ENCODE measurements at places on chromosomes 4 and X.

GRCh38 chr4:56127716-56128115 is 179.0 kb downstream of the CEP135 start:
- DNase-seq = no peak

DNA sequence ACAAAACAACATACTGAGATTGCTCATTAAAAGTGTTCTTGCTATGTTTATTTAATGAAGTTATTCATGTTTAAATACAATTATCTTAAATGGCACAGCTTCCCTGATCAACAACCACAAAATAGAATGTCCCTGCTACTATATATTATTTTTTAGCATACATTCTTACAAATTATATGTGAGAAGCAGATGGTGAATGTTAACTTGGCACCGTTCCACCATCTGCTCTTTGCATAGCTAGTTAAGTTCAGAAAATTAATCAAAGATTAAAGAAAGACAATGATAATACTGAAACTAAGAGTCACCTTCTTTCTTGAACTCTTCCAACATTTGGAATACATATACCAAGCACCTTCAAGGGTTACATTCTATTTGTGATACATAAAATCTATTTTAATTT is 94.2 kb downstream of the PPP3CA start:
- DNase-seq = no peak

GRCh38 chr4:112075129-112075753 is 70.0 kb upstream of the FAM241A start:
- DNase-seq = no peak

DNA sequence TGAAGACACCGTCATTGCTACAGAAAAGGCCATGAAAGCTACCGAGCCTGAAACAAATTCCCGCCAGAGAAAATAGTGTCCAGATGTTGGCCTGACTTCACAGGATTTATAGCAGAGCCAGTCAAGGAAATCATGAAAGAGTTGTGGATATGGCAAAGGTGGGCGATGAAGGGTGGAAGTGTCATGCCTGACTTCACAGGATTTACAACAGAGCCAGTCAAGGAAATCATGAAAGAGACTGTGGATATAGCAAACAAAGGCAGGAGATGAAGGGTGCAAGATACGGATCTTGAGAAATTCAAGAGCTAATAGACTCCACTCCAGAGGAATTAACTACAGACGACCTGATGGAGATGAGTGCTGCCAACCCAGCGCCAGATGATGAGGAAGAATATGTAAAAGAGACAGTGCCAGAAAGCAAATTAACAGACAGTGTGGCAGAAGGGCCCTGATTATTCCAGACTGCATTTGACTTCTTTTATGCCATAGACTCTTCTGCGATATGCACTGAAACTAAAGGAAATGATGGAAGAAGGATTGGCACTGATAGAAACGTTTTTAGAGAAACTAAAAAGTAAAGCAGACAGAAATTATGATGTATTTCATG is 17.2 kb downstream of the TRMT44 start:
- no peak for DNase-seq

- DNase-seq = no peak
Measured at GRCh38 chr4:10694151-10694827, 9.7 kb upstream of the CLNK start.

DNA sequence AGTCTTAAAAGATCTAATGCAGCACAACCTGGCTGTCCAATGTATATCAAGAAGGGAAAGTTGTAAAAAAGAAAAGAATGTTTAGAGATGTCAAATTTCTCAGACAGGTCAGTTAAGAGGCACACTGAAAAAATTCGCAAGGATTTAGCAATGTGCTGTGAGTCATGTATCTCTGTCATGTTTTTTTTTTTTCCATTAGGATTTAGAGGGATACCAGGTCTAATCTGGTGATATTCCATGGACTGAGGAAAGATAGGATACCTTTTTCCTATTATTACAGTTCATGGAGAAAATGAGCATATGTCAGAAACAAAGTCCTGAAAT is 815.4 kb upstream of the PCDH10 start:
- DNase-seq = no peak

DNA sequence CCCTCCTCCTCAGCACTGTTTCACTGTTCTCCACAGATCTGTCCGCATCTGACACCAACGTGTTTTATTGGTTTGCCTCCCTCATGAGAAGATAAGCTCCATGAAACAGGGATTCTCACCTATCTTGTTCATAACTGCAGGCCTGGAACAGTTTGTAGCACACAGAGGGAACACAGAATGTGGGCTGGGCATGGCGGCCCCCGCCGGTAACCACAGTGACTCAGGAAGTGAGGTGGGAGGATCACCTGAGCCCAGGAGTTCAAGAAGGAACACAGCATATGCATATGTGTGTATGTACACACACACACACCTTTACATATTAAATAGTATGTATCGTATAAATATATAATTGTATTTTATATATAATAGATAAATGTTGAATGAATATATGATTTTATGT is 168.6 kb downstream of the AFAP1 start:
- DNase-seq = no peak

DNA sequence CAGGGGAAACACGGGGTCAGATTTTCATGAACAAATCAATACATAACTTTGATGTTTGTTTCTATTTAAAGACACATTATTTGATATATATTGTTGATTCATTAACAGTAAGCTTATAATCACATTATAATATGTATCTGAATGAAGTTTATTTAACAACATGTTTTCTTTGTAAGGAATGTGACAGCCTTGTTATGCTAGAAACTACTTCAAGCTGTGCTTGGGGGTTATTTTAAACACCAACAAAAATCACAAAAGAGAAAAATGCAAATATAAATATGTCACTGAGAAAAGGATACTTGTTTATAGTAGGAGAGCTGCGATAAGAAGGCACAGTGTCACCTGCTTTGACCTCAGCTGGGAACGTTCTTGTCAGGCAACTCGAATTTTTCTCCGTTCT is 354.6 kb upstream of the AGA start:
- no peak for DNase-seq

DNA sequence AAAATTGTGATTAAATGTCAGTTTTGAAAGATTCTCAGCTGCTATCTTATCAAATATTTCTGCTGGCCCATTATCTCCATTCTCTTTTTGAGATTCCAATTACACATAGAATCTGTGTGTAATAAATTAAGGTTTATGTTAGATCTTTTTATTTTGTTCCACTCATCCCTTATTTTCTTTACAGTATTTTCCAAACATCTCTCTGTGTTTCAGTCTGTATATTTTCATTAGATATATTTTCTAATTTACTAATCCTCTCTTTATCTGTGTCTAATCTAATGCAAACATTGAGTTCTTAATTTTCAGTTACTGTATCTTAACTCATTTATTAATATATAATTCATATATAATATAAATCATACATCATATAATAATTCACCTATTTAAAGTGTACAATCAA is 268.7 kb downstream of the DCHS2 start:
- DNase-seq = no peak

DNA sequence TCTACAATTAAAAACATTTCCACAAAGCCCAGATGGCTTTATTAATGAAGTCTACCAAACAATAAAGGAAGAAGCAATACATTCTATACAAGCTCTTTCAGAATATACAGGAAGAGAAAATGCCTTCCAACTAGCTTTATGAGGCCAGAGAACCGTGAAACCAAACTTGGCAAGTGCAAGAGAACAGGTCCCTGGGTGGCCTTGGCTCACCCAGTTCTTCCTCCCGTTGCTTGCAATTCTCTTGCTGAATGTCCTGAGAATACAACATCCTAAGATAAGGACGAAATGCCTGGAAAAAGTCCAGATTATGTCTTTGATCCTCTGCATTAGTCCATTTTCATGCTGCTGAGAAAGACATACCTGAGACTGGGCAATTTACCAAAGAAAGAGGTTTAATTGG is 204.9 kb downstream of the MAD2L1 start:
- no peak for DNase-seq

GRCh38 chrX:150483356-150483985 is 85.0 kb upstream of the MTM1 start:
- no peak for DNase-seq

GRCh38 chr4:3656416-3657356 is 109.5 kb upstream of the ADRA2C start:
- DNase-seq = no peak

DNA sequence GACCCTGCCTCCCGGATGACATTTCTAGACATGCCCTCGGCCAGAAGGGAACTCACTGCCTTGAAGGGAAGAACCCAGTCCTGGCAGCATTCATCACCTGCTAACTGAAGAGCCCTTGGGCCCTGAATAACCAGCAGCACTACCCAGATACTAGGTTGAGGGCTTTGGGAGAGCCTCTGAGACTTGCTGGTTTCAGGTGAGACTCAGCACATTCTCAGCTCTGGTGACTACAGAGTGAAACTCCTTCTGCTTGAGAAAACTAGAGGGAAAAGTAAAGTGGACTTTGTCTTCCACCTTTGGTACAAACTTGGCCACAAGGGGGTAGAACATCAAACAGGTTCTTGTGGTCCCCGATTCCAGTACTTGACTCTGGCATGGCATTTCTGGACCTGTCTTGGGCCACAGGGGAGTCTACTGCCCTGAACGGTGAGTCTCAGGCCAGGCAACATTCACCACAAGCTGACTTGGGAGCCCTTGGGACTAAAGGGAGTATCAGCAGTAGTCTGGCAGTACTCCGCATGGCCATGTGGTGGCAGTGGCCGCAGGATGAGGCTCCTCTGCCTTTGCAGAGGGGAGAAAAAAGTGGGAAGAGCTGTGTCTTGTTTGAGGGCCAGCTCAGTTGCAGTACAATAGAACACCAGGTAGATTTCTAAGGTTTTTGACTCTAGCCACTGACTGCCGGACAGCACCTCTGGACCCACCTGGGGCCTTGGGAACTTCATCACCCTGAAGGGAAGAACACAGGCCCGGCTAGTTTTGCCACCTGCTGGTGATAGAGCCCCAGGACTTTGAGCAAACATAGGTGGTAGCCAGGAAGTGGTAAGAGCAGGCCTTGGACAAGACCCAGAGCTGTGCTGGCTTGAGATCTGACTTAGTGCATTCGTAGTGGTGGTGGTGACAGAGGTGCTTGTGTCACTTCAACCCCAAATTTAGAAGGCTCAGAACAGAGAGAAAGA is 414.8 kb downstream of the OPHN1 start:
- DNase-seq = no peak

GRCh38 chr4:139266583-139267257 is 13.3 kb downstream of the MGARP start:
- DNase-seq = peak; percentile 92

- DNase-seq = no peak
Measured at GRCh38 chr4:113641025-113641431, 120.5 kb downstream of the CAMK2D start.

DNA sequence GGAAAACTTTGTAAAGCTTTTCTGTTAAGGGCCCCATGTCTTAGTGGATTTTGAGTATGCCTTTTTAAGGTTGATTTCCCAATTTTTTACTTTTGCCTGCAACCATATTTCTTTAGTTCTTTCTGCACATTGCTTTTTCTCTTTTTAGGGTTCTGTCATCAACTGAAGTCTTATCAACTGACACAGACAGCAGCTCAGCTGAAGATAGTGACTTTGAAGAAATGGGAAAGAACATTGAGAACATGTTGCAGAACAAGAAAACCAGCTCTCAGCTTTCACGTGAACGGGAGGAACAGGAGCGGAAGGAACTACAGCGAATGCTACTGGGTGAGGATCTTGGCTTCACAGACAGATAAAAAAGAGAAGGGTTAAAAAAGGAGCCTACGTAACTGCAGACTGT is 27.8 kb downstream of the TAF1 start:
- DNase-seq = no peak

DNA sequence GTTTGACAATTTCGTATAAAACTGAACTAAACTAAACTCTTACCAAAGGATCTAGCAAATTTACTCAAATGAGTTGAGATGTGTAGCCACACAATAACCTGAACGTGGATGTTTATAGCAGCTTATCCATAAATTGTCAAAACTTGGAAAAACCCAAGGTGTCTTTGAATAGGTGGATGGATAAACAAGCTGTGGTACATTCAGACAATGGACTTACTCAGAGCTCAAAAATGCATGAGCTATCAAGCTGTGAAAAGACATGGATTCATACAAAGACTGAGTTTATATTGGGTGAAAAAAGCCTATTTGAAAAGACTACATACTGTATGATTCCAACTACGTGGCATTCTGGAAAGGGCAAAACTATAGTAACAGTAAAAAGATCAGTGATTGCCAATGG is 69.5 kb downstream of the LARP1B start:
- DNase-seq = no peak

DNA sequence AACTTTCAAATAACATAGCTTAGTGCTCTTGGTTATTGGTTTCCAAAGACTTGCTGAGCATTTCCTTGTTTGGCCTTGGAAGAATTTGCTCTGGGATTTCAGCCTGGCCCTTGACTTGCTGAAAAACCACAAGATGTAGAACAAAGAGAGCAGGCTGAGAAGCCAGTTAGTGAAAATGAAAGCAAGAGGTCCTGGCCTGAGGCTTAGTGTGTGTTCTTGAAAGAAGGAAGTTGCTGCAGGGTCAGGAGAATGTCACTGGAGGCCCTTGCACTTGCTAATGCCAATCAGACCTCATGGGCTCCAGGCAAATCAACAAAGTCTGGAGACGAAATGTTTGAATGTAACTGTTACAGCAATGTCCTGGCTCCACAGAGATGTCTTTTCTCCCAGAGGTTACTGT is 79.4 kb downstream of the SYNPO2 start:
- DNase-seq = no peak

DNA sequence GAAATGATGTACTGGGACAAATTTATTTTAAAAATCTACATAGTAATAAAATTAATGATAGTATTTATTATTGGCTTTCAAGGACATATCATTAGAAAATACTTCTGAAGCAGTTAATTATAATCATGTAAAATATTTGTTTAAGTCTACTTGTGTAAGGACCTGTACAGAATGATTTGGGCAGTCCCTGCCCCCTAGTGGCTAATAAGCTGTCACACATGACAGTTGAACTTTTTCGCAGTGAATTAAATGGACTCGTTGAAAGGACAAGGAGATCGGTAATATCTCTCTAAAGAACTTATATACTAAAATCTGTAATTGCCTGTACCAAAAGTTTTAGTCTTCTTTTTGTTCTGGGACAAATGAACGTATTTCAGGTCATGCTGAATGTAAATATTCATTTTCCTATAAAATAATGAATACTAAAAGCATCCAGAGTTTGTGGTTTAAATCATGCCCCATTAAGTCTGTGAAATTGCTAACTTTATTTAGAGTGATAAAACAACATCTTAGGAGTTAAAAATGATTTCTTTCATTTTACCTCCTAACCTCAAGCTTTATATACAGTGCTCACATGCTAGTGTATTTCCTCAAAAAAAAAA is 13.6 kb downstream of the EXOC1 start:
- DNase-seq = no peak

- DNase-seq = no peak
Measured at GRCh38 chr4:119139822-119140252, 4.2 kb downstream of the MYOZ2 start.

DNA sequence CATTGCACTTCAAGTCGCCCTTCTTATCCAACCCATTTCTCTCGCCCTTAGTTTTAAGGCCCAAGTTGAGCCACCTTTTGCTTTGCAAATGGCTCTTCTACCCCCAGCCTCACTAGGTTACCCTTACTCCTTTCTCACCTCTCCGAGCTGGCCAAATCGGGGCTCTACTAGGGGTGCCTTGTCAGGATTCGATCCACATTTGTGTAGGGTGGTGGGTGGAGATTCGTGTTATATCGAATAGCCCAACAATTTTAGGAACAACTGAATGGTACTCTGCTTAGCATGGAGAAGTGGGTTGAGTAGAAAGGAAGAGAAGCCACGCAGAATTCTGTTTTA is 3.5 kb downstream of the SLIT2 start:
- no peak for DNase-seq

Measured in stimulated activated CD8-positive, alpha-beta memory T cell treated with anti-CD3 and anti-CD28 coated beads, Interleukin-7, amount 100 ng/mL, for 48 hours (primary cell).